ENCODE measurements at places on chromosomes 7 and 10.

DNA sequence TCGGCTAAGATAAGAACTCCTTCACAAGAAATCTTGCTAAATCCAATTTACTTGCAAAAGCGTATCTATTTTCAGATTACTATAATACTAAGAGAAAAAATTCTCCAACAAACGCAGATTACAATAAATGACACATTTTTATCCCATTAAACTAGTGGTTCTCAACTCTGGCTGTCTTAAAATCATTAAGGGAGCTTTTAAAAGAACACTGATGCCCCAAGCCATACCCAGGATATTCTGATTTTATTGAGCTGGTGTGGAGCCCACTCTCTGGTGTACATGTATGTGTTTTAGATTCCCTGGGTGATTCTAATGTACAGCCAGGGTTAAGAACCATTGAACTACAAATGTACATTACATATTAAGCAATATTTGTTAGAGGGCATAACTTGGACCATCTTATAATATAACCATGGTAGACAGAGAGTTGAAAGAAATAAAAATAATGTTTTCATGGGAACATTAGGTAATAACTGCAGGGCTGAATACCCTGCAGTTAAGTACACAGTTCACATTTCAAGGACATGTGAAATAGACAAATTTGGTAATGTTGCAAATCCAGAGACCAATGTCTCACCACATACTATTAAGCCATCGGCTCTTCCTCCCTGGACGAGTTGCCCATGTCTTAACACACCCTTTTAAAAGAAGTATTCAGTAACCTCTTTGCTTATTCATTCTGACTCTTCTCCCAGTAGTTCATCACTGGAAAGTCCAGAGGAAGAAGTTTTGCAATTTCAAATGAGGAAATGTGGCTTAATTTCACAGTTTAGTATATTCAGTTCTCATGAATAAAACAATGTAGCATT lies 6.2 kb downstream of the GSAP start:
- DNase-seq, result no peak

DNA sequence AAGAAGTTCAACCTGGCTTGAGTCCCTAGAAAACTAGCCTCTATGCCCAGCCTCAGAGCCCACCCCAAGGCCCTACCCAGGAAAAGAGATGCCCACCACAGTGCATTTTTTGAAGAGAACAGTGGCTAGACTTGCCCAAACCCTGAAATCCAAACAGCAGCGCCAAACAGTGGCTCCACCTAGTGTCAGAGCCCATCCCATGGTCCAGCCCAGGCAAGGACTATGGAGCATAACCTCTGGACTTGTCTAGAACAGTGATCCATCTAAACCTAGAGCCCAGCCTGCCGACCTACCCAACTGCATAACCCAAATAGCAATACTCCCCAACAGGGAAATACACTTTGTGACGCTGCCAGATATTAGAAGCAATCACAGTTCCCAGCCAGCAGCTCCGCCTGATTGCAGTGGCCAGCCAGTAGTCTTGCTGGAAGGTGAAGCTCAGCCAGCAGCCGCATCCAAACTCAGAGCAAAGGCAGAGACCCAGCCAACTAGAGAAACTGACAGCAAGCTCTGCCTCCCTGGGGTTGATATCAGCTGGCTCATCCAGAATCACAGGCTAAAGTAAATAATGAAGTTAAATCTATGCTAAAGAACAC lies 44.5 kb downstream of the HBP1 start:
- no peak for DNase-seq

DNA sequence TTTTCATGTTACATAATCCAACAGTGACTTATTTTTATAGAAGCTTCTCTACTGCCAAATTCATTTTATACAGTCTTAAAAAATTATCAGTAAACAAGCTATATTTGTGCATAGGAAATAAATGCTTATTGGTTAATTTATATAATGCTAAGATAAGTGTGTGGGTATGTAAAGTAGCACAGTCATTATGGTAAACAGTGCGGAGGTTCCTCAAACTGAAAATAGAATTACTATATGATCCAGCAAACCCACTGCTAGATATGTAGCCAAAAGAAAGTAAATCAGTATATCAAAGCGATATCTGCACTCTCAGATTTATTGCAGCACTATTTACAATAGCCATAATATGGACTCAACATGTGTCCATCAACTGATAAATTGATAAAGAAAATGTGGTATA lies 71.1 kb downstream of the ATRNL1 start:
- no peak for DNase-seq

- no peak for DNase-seq
Observed at GRCh38 chr10:132197271-132198067, 10.7 kb downstream of the DPYSL4 start.

GRCh38 chr10:58275908-58276307 lies 6.9 kb downstream of the CISD1 start:
- no peak for DNase-seq

- no peak for DNase-seq
Observed at GRCh38 chr10:17049195-17049594, 80.4 kb downstream of the CUBN start.

GRCh38 chr7:100154651-100155491 lies 3.7 kb downstream of the TRAPPC14 start:
- no peak for DNase-seq

DNA sequence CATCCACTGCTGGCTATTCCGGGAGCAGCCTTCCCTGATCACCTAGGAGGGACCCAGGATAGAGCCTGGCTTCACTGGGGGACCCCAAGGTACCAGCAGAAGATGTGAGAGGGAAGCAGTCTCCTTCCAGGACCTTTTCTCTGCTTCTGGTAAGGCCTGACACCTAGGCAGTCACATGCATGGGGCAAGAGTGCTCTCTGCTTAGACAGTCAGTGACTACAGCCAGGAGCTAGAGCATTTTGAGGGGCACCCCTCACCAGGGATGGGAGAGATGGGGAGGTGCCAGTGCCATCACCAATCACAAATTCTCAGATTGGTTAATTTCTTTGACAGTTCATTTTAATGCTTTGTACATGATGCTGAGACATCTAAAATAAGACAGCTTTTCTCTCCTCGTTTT lies 13.9 kb upstream of the ADO start:
- DNase-seq, result no peak

GRCh38 chr10:131751827-131752775 lies 148.7 kb upstream of the PPP2R2D start:
- no peak for DNase-seq

- DNase-seq, result no peak
Observed at GRCh38 chr10:116825901-116826300, 23.4 kb upstream of the ENO4 start.

GRCh38 chr7:70638158-70639107 lies 493.5 kb upstream of the GALNT17 start:
- no peak for DNase-seq

DNA sequence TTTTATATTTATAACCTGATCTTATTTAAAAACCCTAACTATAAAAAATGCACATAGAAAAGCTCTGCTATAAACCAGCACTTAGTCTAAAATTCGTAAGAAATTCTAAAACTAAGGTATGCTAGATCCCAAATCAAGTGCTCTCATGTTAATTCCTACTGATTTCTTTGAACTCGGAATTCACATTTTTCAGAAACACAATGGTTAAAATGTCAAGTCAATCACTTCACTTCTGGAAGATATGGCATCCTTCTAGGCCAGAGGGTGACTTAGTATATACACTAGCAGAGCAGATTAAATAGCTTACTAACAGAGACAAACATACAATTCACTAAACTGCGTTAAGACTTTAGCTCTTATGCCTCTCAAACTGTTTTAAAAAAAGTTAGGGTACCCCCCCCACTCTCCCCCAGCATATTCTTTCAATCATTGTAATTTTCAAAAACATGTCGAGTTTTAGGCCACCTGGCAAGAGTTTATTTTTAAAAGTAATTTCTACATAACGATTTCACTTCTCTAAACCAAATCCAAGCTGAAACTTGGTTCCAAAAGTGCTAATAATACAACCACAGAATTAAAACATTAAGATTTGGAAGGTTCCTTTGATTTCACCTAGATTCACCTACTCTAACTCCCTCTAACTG lies 129.4 kb downstream of the NRBF2 start:
- DNase-seq, result no peak

- no peak for DNase-seq
Observed at GRCh38 chr10:71597821-71598498, 121.6 kb downstream of the C10orf105 start.

DNA sequence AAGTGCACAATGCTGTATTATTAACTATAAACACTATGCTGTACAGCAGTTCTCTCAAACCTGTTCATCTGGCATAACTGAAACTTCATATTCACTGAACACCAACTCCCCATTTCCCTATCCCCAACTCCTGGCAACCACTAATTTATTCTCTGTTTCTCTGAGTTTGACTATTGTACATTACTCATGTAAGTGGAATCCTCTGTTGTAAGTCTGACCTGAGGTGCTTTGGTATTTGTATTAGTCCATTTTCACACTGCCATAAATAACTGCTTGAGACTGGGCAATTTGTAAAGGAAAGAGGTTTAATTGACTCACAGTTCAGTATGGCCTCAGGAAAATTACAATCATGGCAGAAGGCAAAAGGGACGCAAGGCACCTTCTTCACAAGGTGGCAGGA lies 266.3 kb downstream of the PPP1R3A start:
- no peak for DNase-seq

DNA sequence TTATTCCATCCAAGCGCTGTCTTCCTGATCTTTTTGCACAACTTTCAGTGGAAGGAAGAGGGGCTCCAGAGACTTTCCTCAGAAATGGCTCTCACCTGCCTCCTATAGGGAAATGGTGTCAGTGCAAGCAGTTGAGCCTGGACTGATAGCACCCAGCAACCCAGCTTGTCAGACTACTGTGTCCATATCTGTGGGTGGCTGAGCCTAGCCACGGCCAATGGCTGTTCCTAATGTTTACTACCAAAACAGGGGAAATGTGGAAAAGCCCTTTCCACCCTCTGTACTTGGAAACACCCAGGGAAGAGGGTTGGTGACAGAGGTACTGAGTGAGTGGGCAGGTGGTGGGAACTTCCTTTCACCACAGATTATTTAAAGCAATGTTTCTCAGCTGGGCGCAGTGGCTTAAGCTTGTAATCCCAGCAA lies 4.3 kb upstream of the YKT6 start:
- DNase-seq, result peak; percentile 63

- DNase-seq, result no peak
Observed at GRCh38 chr10:79404231-79404609, 41.2 kb downstream of the ZCCHC24 start.

GRCh38 chr7:147833557-147833956 lies 757.0 kb upstream of the C7orf33 start:
- DNase-seq, result no peak

DNA sequence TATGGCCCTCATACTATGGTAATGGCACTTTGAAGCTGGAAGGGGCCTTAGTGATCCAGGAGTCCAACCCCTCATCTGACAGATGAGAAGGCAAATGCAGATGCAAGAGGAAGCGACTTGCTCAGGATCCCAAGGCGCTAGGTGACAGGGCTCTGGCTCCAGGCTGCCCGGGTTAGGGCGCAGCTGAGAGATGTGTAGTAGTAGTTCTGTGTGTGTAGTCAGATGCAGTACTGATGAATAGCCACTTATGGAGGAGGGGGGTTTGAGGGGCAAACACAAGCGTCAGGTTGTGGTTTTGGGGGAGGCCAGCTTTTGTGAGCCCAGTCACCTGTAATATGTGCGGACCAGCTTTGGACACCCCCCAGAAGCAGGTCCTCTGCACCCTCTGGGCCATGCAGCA lies 4.8 kb downstream of the ADRA2A start:
- DNase-seq, result no peak
